Cardiac muscle cell (in vitro differentiated cells and primary cell): ENCODE measurements at places on chromosomes 4 and X.

- no peak for DNase-seq
Observed at GRCh38 chr4:152619556-152619955, 60.2 kb downstream of the TMEM154 start.

DNA sequence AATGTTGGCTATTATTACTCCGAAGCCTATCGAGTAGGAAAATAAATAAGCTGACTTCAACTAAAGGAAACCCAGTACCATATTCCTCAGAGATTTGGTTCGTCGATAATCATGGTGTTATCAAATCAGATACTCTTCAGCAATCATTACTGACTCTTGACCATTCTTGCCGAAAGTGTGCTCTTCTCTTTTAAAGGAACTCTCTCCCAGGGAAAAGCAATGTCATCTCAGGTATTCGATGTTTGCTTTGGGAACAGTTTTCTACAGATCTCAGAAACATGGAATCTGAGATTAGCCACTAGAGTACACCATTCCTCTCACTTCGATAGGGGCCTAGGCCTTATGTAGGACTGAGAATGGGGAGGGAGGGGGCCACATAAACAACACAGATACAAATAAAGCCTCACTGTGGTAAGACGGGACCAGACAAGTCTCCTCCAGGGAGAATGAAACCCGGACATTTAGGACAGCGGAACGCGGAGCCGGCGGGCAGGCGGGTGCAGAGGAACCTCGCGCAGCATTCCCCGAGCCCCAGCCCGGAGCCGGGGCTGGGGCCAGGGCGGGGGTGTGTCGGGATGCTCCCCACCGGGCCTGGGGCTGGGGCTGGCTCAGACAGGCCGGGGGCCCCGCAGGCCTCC, 581 bp downstream of the DNAJB14 start:
- DNase-seq: peak; percentile 27

DNA sequence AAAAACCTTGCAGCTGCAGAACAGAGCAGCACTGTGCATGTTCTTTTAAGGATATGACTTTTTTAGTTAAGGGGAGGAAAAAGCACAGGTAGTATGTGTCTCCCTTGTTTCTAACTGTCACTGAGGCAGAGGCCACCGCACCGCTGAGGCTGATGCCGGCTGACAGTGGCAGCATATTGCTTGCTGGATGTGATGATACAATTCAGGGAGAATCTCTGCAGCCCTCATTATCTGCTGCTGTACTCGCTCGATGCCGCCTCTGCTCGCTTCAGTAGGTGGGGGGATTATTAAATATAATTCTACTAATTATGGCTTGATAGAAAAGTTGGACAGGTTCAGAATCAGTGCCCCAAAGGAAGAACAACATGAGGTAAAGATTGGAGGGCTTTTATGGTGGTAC, 378.8 kb upstream of the NOCT start:
- DNase-seq: no peak

DNA sequence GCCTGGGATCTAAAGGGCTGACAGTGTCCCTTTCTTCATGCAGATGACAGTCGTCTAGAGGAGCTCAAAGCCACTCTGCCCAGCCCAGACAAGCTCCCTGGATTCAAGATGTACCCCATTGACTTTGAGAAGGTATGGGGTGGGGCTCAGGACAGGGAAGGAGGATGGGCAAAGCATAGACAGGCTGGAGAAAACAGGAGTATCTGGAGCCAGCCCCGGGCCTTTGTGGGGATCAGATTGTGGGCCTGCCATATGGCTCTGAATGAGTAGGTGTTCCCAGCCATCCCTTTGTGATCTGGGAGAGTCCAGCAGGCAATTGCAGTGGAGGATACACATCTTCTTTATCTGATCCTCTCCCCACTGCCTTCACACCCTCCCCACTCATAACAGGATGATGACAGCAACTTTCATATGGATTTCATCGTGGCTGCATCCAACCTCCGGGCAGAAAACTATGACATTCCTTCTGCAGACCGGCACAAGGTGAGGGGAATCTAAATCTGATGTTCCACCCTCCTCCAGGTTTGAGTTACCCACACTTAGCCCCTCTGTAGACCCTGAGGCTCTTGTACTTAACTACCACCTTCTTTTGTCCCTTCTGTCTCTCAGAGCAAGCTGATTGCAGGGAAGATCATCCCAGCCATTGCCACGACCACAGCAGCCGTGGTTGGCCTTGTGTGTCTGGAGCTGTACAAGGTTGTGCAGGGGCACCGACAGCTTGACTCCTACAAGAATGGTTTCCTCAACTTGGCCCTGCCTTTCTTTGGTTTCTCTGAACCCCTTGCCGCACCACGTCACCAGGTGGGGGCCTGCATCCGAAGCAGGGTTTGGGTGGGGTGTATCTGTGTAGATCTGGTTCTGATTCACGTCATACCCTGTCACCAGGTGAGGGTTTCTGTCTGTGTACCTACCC, 5.8 kb upstream of the CDK16 start:
- DNase-seq: no peak
